ENCODE measurements at places on chromosomes 3 and 15.

DNA sequence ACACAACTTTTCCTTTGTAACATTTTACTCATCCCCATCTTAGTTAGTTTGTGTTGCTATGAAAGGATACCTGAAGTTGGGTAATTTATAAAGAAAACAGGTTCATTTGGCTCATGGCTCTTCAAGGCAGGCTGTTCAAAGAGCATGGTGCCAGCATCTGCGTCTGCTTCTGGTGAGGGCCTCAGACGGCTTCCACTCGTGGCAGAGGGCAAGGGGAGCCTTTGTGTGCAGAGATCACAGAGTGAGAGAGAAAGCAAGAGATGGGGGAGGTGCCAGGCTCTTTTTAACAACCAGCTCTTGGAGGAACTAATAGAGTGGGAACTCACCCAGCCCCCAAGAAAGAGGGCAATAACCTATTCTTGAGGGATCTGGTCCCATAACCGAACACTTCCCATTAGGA lies 23.1 kb downstream of the PLA2G4F start:
- no peak for DNase-seq

DNA sequence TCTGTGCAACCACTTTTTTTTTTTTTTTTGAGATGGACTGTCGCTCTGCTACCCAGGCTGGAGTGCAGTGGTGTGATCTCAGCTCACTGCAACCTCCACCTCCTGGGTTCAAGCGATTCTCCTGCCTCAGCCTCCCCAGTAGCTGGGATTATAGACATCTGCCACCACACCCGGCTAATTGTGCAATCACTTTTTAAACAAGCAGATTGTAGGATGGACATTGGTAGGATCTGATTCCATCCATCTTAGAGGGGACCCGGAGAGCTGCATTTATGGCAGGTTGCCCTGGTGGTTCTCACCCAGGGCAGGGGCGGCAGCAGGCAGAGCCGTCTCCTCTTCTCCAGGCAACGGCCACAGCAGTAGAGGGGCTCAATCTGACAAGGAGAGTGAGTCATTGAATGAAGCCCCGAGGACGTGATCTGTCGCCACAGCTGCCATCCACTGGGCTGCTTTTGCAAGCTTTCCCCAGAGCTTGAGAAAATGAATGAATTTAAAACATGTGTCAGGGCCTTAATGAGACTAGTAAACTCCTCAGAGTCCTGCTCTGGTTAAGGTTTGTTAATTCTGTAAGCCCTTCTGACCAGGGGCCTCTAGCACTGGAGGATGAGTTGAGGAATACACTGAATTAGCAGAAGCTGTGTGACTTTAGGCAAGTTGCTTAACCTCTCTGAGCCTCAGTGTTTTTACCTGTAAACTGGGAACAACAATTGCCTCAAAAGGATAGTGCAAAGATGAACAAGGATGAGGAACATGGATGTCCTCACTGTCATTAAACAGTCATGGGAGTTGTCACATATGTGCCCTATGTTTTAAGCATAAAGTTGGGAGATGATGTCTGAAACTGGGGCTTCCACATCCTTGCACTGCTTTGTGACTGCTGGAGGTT lies 129.1 kb downstream of the ASB7 start:
- DNase-seq = no peak

DNA sequence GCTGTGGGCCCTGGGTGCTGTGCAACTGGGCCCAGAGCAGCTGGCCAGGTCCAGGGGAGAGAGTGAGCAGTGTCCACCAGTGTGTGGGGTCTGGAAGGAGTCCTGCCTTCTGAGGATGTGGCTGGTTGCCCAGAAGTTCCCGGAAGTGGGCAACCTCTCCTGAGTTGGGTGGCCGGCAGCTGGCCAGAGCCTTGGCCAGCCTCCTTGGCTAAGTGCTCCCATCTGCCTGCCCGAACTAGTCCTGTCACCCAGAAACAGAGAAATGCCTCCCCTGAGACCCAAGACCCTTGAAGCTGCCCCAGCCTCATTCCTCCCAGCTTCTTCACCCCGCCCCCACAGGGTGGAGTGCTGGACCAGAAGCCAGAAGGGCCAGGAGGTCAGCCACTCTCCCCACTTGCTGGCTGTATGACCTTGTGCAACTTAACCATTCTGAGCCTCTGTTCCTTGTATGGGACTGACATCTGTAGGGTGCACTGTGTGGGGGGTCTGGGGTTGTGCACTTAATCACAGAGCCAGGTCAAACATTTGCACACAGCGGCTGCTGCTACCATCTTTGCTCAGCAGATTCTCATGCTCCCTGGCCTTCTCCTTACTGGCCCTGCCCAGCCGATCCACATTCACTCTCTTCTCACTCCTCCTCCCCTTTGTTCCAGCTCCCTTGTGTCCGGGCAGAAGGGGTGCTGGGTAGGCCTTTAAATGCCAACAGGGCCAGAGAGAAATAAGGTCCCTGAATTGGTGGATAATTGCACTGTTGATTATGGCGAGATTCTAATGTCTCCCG lies 7.5 kb upstream of the ALAS1 start:
- DNase-seq = peak; percentile 10

GRCh38 chr3:188046561-188047211 lies 107.3 kb upstream of the LPP start:
- no peak for DNase-seq

GRCh38 chr15:31221936-31222515 lies 104.6 kb upstream of the KLF13 start:
- DNase-seq = no peak

- peak; percentile 89 for DNase-seq
Observed at GRCh38 chr3:4322635-4323034, 19.5 kb downstream of the SETMAR start.

DNA sequence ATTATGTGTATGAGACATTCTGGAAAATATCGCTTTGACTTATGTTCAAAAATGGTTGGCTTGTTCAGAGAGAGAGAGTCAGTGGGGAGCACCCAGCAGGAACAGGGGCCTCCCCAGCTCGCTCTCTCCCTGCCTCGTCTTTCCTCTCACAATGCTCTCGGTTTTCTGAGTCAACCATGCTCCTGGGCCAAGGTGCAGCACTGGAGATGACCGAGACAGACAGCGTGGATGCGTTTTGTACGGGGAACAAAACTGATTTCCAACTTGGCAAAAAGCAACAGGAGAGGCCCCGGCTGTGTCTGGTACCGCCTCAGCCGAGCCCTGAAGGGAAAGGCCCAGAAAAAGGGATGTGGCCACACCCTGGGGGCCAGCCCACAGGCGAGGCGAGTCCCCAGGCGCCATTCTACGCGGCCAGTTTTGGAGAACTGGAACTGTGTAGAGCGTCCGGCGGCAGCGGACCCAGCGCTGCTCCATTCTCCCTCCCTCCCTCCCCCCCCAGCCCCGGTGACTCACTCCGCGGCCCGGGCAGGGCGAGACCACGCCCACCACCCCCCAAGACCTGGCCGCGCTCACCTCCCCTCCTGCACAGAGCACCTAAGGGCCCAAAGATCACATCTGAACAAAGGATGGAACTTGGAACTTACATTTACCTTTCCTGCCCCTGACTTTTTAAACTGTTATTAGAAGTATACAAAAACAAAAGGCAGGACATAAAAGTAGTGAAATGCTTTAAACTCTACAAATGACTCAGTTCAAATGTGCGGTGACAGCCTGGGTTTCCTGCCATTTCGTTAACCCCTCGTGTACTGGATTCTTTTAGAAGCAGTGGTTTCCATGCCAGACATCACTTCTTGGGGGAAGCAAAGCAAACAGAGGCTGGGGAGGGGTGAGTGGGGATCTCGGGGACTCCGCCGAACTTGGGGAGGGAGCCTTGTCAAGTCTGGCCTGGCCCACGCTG lies 12.7 kb downstream of the ATP10A start:
- peak; percentile 95 for DNase-seq

DNA sequence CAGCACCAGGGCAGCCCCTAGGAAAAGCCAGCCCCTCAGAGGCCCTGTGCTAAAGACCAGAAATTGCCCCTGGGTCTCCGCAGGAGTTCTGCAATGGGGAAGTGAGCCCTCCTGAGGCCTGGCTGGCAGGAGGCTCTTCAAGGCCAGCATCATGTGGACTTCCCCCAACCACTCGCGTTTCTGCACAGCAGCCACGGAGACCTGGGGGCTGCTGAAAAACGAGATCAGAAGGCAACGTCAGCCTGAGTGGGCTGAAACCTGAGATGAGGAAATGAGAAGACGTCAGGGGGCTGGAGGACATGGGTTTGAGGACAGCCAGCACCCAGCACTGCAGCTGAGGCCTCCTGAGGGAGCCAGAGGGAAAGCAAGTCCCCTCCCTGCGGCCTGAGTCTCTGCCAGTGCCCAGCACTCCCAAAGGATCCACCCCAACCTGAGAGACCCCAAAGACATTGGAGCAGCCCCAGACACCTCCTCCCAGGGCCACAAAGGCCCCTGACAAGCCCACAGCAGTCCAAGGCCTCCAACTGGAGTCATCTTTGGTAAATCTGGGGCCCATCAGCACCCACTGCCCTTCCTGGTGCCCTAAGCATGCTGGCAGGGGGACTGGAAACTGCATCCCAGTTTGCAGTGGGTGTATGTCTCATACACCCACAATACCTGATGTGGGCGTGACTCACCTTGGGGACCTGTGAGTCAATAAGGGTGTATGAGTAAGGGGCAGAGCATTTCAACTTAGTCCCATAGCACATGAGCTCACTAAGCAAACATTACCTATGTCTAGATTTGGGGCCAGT lies 29.2 kb upstream of the CYP11A1 start:
- DNase-seq = peak; percentile 89

DNA sequence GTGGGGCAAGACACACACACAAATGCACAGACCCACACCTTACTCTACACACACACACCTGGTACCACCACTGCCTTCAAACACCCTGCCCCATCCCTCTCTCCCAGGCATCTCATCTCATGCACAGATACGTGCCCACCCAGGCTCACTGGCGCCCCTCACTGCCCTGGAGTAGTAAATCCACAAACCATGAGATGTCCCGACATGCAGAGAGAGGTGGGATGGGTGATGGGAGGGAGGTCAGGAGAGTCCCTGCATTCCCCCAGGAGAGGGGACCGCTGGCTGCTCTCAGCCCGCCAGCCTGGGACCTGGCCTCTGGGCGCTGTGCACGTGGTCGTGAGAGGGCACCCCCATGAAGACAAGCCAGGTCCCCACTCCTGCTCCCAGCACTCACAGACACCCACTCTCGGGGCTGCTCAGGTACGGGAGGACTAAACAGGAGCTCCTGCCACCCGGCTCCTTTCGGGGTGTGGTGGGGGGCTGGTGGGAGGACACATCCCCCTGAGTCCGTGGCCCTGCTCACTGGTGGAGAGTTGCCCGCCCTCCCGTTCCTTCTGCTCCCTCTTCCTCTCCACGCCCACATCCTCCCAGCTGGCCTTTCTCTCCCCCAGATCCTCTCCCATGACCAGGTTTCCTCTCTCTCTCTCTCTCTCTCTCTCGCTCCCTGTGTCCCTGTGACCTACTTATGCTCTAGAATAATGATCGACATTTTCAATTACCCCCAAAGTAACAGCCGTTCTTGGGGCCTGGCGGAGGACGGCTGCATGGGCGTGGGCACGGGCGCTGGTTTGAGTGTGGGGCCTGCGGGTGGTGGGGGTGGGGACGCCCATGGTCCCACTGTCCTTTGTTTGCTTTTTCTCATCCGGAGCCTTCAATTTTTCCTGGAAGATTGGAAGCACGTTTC lies 18.9 kb upstream of the CSPG4 start:
- peak; percentile 49 for DNase-seq

DNA sequence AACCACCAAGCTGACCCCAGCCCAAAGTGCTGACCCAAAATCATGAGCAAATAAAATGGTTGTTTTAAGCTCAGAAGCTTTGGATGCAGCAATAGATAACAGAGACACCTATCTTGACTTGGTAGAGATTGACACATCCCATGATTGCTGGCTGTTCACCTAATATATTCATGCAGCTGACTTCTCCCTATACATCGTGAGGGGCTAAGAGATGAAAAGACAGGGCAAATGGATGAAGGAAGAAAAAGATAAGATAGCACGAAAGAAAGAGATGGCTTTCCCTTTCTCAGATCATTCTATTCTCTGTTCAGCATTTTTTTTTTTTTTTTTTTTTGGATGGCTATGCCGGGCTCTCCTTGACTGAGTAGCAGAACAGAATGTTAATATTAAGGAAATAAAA lies 141.5 kb upstream of the ADAMTS9 start:
- DNase-seq = no peak

DNA sequence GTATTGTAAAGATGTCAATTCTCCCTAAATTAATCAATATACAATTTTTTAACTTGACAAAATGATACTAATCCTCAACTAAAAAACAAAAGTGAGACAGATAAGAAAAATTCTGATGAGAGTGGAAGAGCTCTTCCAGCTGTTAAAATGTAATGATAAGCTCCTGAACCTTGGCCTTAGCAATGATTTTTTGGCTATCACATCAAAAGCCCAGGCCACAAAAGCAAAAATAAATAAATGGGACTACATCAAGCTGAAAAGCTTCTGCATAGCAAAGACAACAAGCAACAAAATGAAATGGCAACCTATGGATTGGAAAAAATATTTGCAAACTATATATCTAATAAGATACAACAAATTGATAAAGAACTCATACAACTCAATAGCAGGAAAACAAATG lies 24.0 kb upstream of the SRPRB start:
- no peak for DNase-seq

GRCh38 chr3:11985866-11986265 lies 18.3 kb upstream of the SYN2 start:
- DNase-seq = no peak

DNA sequence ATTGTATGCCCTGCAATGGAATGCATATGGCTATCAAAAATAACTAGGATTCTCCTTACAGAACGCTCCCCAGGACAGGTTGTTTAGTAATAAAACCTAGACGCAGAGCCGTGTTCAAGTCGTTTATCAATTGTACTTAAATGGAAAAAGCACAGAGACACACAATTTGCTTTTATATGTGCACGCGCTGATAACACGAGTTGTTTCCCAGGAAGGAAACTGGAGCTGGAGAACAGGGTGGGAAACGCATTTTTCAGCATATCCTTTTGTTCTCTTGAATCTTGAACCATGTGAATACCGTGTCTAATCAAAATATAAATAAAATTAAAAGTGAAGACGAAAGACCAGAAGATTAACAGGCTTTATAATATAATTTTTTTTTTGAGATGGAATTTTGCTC lies 3.6 kb upstream of the ANPEP start:
- DNase-seq = no peak

GRCh38 chr15:78205856-78206255 lies 28.5 kb downstream of the ACSBG1 start:
- DNase-seq = no peak

DNA sequence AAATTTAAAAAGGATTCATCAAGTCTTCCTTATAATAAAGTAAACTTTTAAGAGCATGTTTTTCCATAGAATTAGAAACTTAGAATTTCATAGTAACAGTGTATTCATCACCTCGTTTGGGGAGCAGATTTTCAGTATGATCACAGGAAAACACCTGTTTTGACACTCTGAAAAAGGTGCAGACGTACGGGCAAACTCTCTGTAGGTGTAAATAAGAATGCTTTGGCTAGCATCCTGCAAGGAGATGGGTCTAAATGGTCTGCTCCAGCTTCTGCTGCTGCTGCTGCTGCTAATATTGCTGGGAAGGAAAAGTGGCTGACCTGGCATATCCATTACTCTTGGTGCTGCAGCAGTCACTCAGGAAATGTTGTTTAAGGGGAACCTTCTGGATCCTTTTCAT lies 66.0 kb downstream of the MBNL1 start:
- DNase-seq = no peak

- DNase-seq = no peak
Observed at GRCh38 chr3:9059489-9060400, 96.5 kb upstream of the RAD18 start.

- DNase-seq = no peak
Observed at GRCh38 chr15:24955531-24955921, 739 bp downstream of the SNRPN start.

- DNase-seq = no peak
Observed at GRCh38 chr3:64594134-64594533, 93.7 kb downstream of the ADAMTS9 start.

- no peak for DNase-seq
Observed at GRCh38 chr3:180959691-180960090, 29.8 kb downstream of the DNAJC19 start.

GRCh38 chr3:145943952-145944351 lies 217.0 kb downstream of the PLOD2 start:
- DNase-seq = no peak

Data from inflammatory macrophage (primary cell).